ENCODE measurements at places on chromosomes 3 and 15.

- no peak for DNase-seq
These were observed 99.1 kb downstream of the LARS2 start for GRCh38 chr3:45487508-45487907.

- DNase-seq: peak; percentile 35
These were observed at the start of gene MKRN3 for GRCh38 chr15:23565395-23566070. Gene MKRN3 (plus strand): TSS chr15:23565674. CDS start chr15:23565783, 109 bp downstream.

DNA sequence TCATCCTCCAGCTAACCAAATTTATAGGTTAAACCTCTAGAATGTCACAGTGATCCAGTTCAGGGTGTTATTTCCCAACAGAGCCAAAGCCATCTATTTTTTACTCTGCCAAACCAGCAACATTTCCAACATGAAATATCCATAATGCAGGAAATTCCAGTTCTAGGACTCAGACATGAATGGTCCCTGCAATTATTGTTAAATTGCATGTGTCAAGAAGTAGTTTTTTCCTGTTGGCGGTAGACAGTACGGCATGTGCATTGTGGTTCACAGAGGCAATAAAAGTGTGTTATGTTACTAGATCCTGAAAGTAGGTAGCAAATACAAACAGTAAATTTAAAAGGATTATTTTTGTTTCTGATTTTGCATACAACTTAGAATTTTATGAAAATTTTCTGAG is 215.7 kb upstream of the THBS1 start:
- no peak for DNase-seq

DNA sequence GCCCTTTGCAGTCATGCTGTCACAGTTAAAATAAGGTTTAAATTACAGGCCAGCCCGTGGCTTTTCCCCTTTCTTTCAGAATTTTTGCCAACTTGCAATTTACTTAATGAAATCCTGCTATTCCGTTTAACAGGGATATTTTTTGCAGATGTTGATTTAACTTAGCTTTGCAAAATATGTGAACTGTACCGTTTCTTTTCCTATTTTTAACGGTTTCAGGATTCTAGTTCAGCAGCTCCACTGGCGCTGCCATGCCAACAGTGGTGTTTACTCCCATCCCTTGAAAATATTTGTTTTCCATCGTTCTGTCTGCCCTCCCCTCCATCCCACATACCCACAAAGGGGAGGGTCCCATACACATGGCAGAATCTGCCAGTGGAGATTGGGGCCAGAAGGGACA is 54.3 kb downstream of the SMAD6 start:
- DNase-seq: no peak

DNA sequence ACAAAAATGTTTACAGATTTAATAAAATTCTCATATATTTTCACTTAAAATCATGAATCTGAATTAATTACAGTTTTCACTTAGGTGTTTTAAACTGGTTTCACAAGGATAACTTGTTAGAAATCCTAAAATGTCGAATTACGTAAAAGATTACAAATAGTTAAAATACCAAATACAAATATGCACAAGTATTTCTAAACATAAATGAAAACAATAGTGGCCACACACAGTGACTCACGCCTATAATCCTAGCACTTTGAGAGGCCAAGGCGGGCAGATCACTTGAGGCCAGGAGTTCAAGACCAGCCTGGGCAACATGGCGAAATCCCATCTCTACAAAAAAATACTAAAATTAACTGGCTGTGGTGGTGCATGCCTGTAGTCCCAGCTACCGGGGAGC is 10.9 kb upstream of the TBL1XR1 start:
- no peak for DNase-seq

- no peak for DNase-seq
These were observed 34.8 kb downstream of the PTPN9 start for GRCh38 chr15:75544359-75544758.

- no peak for DNase-seq
These were observed 65.9 kb upstream of the FEZF2 start for GRCh38 chr3:62439176-62439813.

- no peak for DNase-seq
These were observed 39.7 kb downstream of the CCNL1 start for GRCh38 chr3:157120071-157120892.

- DNase-seq: no peak
These were observed 7.7 kb upstream of the FLNB start for GRCh38 chr3:58000306-58001085.

GRCh38 chr3:184656829-184657681 is 54.8 kb downstream of the MAGEF1 start:
- DNase-seq: no peak

DNA sequence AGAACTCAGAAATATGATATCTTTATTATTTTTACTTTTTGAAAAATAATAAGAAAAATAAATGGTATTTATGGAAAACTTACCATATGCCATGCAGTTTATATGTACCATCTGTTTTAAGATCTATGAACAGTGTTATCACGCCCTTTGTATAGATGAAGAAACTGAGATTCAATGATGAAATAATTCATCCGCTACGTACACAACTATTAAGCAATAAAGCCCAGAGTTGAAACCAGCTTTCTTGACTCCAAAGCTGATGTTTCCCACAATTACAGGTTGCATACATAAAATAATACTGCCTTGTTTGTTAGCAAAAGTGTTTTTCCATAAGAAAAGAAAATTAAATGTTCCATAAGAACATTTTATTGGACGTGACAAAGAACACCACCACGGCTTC is 67.2 kb upstream of the BCL6 start:
- no peak for DNase-seq

DNA sequence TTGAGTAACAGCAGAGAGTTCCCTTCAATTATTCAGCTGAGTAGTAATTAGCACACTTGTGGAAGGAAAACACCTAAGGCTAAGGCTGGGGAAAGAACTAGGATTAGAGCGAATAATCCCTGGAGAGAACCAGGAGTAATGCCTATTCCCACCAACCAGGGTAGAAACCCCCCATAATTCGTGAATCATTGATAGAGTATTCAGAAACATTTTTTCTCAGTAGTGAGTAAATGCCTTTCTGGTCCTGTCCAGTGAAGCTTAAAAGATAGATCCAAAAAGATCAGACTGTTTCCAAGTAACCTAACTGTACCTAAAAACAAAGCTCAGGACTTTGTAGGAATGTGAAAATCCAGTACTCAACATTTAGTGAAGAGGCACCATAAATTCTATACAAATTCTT is 71.2 kb downstream of the DGKG start:
- no peak for DNase-seq

GRCh38 chr3:27081992-27082607 is 287.1 kb downstream of the NEK10 start:
- no peak for DNase-seq

DNA sequence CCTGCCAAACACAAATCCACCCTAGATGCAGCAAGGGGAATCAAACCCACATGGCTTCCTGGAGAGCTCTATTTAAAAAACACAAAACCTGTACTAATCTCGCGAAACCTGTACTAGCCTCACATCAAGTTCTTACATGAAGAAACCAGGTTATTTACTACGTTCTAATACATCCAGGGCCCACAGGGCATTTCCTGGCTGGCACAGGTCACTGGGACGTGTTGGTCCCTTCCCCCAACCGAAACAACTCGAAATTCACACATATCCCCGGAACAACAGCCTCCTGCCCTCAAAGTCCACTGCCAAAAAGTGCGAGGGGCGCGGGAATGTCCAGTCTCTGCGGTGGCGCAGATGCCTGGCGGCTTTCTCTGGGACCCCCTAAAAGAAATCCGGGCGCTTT is 955 bp downstream of the CDCP1 start:
- DNase-seq: no peak

- peak; percentile 29 for DNase-seq
These were observed 90.1 kb upstream of the BHLHE40 start for GRCh38 chr3:4888913-4889846.

- no peak for DNase-seq
These were observed 19.7 kb downstream of the IL16 start for GRCh38 chr15:81216422-81216821.

GRCh38 chr3:170180079-170180907 is 1.2 kb downstream of the PHC3 start:
- DNase-seq: no peak

DNA sequence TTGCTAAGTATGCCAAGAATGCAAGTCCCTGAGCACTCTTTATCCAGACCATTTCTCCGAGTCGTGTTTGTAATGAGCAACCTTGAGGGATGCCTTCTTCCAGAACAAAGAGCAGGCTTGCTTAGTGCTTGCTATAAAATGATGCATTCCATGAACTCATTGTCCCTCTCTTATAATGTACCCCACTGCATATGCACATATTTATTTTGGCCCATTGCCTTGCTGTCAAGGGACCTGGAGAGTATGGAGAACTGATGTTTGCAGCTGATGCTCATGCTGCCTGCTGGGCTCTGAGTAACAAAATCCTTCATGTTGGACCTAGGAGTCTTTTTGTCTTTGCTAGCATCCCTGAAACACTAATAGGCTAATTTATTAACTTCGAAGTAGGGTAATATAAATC is 97.8 kb upstream of the AADACL2 start:
- DNase-seq: no peak

GRCh38 chr15:38539008-38539343 is 25.6 kb downstream of the RASGRP1 start:
- DNase-seq: no peak

DNA sequence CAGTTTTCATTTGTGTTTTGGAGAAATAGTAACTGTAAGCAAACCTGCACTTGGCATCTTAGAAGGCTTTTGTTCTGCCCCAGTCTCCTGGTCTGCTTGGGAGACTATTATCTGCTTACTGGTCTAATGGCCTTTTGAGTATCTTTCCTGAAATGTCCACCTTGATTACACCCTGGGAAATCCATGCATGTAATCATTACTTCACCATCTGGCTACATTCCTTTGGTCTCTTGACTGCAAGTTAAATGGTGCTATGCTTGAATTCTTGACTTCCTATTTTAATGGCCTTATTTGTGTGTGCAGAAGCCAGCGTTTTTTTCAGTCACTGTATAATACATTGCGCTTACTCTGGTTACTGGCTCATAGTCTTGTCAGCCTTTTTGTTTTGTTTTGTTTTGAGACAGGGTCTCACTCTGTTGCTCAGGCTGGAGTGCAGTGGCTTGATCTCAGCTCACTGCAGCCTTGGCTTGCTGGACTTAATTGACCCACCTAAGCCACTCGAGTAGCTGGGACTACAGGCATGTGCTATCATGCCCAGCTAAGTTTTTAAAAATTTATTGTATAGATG is 30.0 kb downstream of the CHD2 start:
- DNase-seq: no peak

DNA sequence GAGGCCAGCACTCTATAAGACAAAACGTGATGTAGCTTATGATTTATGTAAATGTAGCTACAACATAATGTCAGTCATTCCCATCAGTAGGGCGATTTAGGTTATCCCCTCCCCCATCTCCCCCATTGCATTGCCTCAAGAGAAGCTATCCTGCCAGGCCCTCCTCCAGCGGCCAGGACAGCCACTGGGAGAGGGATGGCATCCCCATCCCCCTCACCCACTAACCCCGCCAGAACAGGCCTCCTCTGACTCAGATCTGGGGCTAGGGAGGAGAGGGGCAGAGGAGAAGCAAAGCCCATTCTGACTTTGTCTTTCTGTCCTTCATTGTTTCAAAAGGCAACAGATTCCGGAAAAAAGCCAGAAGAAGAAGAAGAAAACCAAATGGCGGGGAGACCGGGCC is 32.6 kb upstream of the ESYT3 start:
- no peak for DNase-seq

DNA sequence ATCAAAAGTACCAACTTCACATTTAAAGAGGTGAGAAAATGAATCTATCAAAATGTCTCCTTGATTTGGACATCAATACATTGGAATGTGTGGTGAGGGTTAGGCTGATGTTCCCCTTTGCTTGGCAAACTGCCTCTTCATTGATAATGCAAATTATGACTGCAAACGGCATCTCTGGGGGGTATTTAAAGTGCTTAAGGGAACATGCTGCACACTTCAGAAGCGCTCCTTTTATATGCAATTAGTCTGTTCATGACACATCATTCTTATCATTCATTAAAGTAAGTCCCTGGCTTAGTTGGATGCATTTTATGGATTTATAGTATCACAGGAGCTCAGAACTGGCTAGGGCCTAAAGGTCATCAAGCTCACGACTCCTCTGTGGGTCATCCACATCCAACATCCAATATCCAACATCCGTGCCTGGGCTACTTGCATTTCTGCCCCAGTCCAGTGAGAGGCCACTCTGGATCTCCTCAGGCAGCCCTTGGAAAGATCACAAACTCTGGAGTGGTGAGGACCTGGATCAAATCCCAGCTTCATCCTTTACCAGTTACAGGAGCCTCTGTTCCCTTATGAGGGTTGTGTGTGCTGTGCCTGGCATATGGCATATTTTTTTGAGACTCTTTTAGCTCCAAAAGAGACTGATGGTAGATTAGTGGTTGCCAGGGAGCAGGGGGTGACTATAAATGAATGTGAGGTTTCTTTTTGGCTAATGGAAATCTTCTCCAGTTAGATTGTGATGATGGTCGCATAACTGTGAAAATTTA is 136.8 kb upstream of the FOXB1 start:
- DNase-seq: no peak

DNA sequence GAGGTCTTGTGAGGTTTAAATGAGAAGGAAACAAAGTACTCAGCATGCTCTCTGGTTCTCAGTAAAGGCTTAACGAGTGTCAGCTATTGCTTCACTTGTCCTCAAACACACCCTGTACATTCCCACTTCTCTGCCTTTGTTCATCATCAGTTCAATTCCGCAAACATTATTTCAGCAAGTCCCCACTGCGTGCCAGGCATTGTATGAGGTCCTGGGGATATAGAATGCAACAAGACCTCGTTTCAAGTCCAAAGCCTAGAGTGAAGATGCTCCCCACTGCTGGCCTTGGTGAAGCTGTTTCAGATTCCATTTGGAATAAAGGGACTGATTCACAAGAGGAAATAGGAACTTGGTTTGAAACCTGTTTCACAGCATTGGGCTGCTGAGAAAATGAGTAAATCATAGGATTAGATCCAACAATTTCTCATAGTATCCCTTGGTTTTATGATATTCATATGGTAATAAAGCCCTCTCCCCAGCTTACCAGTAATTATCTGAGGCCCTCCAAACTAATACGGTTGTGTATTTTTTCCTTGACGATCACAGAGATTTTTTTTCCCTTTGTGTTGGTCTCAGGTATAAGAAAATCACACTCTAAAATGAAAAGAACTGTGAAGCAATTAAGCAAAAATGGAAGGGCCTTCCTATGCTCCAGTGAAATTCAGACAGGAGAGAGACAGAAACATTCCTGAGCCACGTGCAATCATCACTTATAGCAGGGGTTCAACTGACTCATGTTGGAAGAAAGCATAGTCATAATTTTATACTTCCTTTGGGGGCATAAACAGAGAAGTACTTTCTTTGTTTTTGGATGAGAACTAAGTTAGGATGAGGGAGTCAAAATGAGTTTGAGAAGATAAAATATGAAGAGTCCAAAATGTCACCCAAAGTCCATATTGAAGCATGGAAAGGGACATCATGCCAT is 258.6 kb downstream of the RORA start:
- DNase-seq: no peak

All from CD4-positive, alpha-beta T cell treated with Interleukin-6 for 4 hours (primary cell).